ENCODE measurements at places on chromosomes 4 and X. TPM values are rescaled to one million over a fixed set of nuclear protein-coding genes. Genes with fewer than 3 reads are reported as not detected.

DNA sequence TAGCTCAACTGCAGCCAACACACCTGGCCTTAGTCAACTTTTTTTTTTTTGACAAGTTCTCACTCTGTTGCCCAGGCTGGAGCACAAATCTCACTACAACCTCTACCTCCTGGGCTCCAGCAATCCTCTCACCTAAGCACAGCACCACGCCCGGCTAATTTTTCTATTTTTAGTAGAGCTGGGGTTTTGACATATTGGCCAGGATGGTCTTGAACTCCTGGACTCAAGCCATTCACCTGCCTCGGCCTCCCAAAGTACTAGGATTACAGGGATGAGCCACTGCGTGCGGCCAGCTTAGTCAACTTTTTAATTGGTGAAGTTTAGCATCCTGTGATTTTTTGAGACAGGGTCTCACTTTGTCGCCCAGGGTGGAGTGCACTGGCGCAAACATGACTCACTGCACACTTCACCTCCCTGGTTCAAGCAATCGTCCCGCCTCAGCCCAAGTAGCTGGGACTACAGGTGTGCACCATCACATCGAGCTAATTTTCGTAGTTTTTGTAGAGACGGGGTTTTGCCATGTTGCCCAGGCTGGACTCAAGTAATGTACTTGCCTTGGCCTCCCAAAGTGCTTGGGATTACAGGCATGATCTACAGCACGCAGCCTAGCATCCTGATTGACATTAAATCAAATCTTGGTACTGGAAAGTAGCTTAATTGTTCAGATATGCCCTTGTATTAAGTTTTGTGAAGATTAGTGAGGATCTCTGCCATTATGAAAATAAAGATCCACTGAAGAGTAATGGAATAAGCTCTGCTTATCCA is 8.3 kb downstream of the HNRNPDL start:
- H3K27ac ChIP-seq = no peak overlapping the region
- peaks cover 4% of the 10 kb centered on the region for H3K36me3 ChIP-seq

DNA sequence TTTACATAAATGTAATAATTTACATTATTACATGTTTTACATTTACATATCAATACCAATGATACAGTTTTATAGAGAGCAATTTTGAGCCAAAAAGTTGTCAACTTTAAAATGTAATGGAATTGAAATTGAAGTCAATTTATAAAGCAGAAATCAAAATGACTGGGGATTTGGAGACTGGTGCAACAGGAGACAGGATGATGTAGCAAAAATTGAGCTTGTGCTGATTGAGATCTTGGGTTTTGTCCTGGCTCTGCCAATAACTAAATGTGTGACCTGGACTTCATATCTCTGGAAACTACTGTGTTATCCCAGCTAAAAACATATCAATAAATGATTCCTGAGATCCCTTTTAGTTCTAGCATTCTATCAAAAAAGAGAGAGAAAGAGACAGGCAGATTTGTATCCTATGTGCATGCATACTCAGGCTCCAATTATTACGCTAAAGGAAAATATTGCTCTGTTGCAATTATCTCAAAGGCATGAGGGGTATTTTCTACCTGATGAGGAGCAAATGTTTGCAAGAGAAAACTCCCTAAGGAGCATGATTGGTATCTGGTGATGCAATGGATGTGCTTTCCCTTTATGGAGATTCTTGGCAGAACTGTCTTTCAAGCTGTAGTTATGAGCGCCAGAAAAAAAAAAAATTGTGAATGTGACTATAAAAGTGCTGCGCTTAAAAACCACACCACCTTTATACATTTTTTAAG is 14.7 kb downstream of the EXOC1L start:
- no peak for DNase-seq
- H3K36me3 ChIP-seq = no peaks in the 10 kb centered on the region
- H3K4me1 ChIP-seq = no peaks in the 10 kb centered on the region
- no peak overlapping the region for H3K4me3 ChIP-seq

The CDS1 gene
- 4.8 TPM for total RNA-seq

DNA sequence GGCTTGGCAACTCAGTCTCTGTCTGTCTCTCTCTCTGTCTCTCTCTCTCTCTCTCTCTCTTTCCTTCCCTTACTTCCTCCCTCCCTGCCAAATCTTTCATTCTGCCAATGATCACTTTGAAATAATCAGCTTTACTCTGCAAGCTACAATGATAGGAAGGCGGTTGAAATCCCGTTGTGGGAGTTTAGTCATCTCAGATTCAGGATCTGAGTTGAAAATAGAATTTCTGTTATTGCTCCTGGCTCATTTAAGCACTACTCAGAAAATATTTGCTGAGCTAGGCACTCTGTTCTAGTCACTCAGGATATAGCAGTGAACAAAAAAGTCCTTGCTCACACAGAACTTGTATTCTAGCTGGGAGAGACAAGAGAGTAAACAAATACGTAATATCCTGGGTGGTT is 56.3 kb upstream of the DCTD start:
- DNase-seq = no peak
- H3K27ac ChIP-seq = no peak overlapping the region
- no peaks in the 10 kb centered on the region for H3K27me3 ChIP-seq
- no peaks in the 10 kb centered on the region for H3K4me1 ChIP-seq
- no peak overlapping the region for H3K4me3 ChIP-seq

The ZCCHC18 gene
- 1.5 TPM for total RNA-seq

The ACSL1 gene
- total RNA-seq = 17.9 TPM

- no peak overlapping the region for H3K4me3 ChIP-seq
- DNase-seq = no peak
- H3K27me3 ChIP-seq = peaks cover 4% of the 10 kb centered on the region
- no peak overlapping the region for H3K27ac ChIP-seq
- H3K4me1 ChIP-seq = peaks cover 6% of the 10 kb centered on the region
These were observed 161.2 kb downstream of the EFNB1 start for GRCh38 chrX:68989865-68990606.

DNA sequence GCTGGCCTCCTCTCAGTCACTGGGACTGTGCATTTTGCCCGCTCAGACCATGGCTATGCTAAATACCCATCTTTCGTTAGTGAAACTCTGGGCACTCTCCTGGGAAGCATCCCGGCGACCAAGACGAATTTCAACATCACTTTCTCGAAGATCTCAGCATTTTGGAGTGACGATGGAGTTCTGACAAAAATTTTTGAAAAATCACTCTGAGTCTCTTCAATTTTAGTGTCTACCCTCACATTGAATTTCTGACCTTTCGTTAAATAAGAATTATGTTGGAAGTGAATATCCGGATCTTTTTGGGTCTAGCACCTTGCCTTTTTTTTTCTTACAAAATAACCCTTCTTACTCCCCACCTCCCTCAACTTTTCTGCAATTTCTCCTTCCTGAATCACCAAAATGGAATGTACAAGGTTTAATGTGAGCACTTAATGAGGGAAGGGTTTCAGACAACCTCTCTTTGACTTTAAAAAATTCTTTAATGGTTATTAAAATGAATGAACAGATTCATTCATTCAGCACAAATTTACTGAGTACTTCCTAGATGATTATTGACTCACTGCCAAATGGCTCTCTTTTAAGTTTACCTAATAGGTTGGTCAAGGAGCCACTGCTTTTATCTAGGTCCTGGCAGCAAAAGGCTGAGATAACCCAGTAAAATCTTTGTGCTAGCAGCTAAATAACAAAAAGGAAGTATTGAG is 746 bp upstream of the AADAT start:
- H3K36me3 ChIP-seq = no peaks in the 10 kb centered on the region
- no peak overlapping the region for H3K27ac ChIP-seq
- no peak for DNase-seq
- peak overlapping the region; percentile 45 for H3K4me3 ChIP-seq
- H3K27me3 ChIP-seq = no peaks in the 10 kb centered on the region

- no peaks in the 10 kb centered on the region for H3K4me1 ChIP-seq
- H3K36me3 ChIP-seq = no peaks in the 10 kb centered on the region
- DNase-seq = no peak
- peaks cover 4% of the 10 kb centered on the region for H3K27me3 ChIP-seq
These were observed 87.7 kb upstream of the WWC2 start for GRCh38 chr4:183011213-183011907.

The GLRA3 gene
- 0.49 TPM for total RNA-seq

The CCSER1 gene
- 6.8 TPM for total RNA-seq

DNA sequence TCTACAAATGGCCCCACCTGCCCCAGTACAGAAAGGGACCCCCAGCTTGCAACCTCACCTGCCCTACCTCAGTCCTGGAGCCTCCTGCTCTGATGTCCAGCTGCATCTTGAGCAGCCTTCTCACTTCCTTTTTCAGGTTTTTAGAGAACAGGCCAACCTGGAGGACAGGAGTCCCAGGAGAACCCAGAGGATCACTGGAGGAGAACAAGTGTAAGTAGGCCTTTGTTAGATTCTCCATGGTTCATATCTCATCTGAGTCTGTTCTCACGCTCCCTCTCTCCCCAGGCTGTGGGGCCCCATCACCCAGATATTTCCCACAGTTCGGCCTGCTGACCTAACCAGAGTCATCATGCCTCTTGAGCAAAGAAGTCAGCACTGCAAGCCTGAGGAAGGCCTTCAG is 3.6 kb downstream of the MAGEA11 start:
- no peak for DNase-seq
- H3K4me3 ChIP-seq = no peak overlapping the region
- H3K36me3 ChIP-seq = no peaks in the 10 kb centered on the region
- H3K27ac ChIP-seq = no peak overlapping the region
- H3K4me1 ChIP-seq = no peaks in the 10 kb centered on the region
- H3K27me3 ChIP-seq = no peaks in the 10 kb centered on the region

DNA sequence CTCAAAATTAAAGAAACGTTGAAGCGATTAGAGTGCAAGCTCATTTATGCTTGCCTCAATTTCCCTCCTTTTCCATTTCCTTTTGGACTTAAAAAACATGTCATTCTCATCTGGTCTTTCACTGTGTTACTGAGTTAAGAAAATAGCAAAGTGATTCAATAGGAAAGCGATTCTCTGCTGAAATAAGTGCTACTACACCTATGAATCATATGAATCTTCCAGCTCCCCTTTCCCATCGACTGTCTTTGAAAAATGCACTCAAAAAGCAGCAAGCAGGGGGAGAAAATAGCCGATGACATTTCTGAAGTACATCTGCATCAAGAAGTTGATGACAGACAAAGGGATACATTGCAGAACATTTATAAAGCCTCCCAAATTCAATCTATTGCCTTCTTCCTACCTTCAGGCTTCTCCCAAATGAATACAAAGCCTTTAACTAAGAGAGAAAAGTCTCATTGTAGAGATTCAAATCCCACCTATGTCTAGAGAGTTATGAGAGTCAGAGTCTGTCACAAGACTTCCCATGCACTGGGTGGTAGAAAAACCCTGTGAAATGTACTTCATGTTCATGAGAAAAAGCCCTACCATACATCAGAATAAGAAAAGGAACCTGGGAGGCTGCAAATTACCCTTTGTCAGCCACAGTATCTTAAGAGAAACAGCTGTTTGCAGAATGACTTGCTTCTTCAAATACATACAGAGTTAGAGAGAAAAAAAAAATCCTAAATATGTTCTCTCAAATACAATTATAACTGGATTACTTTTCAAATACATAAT is 78.9 kb downstream of the MBNL3 start:
- DNase-seq = no peak
- no peaks in the 10 kb centered on the region for H3K36me3 ChIP-seq
- H3K4me3 ChIP-seq = no peak overlapping the region

DNA sequence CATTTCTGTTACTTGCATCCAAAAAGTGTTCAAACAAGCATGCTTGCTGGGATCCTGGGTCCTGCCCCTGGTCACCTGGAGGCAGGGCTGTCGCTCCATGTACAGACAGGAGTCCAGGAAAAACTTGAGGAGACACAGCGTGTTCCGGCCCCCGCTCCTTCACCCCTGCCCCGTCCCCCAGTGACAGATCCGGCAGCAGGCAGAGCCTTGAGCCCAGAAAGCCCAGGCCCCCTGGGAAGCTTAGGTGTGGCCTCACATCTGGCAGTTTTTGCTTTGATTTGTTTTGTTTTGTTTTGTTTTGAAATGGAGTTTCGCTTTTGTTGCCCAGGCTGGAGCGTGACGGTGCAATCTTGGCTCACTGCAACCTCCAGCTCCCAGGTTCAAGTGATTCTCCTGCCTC is 67.0 kb downstream of the TRMT44 start:
- H3K27ac ChIP-seq = no peak overlapping the region
- H3K4me1 ChIP-seq = no peaks in the 10 kb centered on the region
- no peak overlapping the region for H3K4me3 ChIP-seq
- no peaks in the 10 kb centered on the region for H3K27me3 ChIP-seq
- DNase-seq = no peak

DNA sequence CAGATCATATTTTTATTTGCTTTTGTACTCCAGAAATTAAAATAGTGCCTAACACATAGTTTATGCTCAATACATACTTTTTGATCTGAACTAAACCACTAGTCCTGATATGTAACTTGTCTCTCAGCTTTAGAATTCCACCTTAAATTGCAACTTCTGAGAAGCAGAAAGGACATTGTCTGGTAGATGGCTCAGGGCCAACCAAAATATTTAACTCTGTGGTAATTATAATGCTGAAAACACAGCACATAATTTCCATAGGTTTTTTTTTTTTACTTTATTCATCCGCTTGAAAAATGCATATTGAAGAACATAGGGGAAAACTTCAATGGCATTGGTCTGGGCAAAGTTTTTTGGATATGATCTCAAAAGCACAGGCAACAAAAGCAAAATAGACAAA is 59.3 kb downstream of the AREG start:
- no peaks in the 10 kb centered on the region for H3K36me3 ChIP-seq
- H3K4me3 ChIP-seq = no peak overlapping the region
- H3K27ac ChIP-seq = no peak overlapping the region

- no peak for DNase-seq
- no peak overlapping the region for H3K4me3 ChIP-seq
- no peaks in the 10 kb centered on the region for H3K36me3 ChIP-seq
- no peak overlapping the region for H3K27ac ChIP-seq
- H3K27me3 ChIP-seq = no peaks in the 10 kb centered on the region
These were observed 52.7 kb upstream of the RAI2 start for GRCh38 chrX:17913801-17914200.

DNA sequence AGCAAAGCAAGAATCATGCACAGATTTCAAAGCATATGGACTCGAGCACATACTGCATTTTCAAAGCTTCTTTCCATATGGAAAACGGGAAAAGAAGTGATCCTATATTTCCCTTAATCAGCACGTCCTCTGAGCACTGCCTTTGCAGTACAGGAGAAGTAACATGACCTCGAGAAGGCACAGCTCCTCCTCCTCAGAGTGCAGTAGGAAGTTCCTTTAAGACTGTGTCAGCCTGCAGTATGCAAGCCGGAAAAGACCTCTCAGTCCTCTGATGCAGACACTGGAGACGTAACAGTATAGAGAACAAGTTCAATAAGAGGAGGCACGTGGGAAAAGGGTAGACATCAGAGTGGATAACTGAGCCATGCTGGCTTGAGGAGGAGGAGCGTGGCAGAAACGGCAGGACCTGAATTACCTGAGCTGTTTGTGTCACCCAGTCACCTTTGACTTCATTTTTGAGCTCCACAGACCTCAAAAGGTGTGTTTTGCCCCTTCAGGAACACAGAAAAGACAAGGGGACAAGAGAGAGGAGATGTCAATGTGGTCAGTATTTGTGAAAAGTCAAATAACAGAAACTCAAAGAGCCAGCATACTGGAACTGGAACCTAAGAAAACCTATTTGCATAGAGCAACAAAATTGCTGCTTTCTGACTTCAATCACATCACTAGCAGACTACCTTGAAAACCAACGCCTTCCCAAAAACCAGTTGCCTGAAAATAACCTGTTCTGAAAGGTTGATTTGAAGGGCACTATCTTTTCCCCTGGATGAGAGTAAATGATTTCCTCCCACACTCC is 20.8 kb downstream of the IRF2 start:
- no peak overlapping the region for H3K27ac ChIP-seq
- no peak overlapping the region for H3K4me3 ChIP-seq
- H3K4me1 ChIP-seq = peaks cover 21% of the 10 kb centered on the region
- no peaks in the 10 kb centered on the region for H3K27me3 ChIP-seq
- no peaks in the 10 kb centered on the region for H3K36me3 ChIP-seq

All from pancreas (tissue), 10 donors.